Stimulated activated CD8-positive, alpha-beta memory T cell treated with anti-CD3 and anti-CD28 coated beads, Interleukin-4, amount 100 ng/mL, for 1 hour (primary cell): ENCODE measurements at places on chromosomes 12 and 14.

GRCh38 chr12:101229841-101230241 lies 19.8 kb upstream of the SLC5A8 start:
- no peak for DNase-seq

DNA sequence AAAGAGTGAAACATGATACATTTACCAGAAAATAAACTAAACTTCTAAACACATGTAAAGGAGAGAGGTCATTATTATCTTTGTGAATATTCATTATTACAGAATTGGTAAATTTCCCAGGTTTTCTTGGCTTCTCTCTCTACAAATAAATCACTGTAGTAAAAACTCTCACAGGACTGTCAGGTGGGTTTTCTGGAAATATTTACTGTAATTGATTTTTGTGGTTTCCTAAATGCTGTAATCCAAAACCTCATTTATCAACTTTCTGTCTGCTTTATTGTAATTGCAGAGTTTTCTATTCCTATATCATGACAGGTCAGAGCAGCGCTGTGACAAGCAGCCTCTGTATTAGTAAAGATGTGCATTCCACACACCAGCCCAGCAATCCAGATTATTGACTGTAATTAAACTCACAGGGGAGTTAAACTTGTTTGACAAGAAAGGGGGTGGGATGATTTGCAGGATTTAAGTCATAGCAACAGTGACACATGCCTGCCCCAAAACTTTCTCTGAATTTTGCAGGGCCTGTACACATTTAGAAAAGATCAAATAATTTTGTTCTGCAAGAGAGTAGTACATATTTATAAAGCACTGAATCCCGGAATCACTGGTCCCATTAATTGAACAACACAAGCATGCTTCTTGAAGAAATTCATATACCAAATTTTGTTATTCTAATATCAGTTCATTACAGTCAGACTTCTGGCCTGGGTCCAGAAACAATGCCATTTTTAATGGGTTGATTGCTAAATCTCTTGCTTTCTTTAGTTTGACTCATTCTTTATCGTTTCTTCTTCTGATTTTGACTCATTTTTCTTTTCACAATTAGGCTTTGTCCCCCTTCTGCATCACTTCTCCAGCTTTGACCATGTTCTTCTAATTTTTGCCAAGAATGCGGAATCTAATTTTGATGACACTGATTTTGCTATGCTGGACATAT lies 42.2 kb downstream of the PTPRO start:
- no peak for DNase-seq

- no peak for DNase-seq
Measured at GRCh38 chr14:32009976-32010581, 67.0 kb upstream of the ARHGAP5 start.

DNA sequence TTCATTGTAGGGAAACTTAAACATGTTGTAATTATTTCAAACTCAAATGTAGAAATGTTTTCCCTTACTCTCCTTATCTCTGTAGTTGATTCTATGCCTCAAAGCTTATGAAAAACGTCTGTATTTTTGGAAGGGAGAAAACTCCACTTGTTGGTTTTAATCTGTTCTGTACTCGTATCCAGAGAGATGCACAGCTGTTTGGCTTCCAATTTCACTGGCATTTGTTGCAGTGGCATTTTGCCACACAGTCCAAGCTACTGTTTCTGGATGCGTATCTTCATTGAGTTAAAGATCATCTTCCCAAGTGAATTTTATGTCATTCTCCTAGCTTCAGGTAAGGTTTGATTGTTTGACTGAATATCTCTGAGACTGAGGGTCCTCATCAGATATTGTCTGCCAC lies 481.4 kb downstream of the TRHDE start:
- no peak for DNase-seq

- no peak for DNase-seq
Measured at GRCh38 chr14:60344751-60345150, 95.7 kb downstream of the PPM1A start.

DNA sequence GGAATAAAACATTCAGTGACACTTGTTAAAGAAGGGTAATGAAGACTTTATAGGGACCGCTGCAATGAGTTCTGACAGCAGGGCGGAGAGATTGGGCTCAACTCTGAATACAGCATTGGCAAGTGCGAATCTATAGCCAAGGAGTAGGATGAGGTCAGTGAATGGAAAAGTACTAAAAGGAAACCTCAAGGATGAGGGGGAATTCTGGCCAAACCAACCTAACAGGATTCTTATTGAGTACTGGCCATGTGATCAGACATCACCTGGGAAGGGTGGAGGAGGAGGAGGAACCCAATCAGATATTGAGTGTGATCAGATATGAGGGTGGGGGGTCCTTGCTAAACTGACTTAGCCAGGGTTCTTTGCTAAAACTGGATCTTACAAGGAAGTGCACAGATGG lies 31.0 kb downstream of the DRAM1 start:
- DNase-seq: no peak

DNA sequence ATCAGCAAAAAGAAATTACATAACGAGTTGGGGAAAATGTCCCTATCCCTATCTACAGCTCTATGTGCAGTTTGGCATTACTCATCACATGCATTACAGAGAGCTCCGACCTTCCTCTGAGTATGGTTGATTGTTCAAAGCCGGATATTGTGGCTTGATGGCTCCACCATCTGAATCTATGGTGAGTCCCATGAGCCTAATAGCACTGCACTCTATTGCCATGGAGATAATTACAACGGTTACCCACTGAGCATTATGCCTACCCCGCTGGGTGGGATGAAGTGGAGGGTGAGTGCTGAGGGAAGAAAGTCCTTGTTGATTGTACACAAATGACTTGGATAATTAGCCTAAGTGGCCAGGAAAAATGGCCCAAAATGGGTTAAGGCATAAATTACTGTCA lies 800.5 kb downstream of the NRXN3 start:
- no peak for DNase-seq

DNA sequence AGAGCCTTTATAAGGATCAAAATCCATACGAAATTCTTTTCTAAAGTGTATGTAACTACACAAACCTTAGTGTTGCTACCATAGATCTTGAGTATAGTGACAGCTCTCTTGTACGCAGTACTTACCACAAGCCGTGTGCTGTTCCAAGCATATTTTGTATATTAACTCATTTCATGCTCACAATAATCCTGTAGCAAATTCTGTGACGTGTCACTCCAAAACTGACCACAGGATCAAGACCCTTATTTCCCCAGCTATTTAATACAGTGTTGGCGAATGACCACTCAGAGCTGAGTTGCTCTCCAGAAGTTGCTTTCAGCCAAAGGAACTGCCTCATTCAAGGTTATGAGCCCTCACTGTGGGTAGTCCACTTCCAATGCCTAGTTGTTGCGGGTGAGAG lies 169.8 kb downstream of the BTG1 start:
- no peak for DNase-seq

DNA sequence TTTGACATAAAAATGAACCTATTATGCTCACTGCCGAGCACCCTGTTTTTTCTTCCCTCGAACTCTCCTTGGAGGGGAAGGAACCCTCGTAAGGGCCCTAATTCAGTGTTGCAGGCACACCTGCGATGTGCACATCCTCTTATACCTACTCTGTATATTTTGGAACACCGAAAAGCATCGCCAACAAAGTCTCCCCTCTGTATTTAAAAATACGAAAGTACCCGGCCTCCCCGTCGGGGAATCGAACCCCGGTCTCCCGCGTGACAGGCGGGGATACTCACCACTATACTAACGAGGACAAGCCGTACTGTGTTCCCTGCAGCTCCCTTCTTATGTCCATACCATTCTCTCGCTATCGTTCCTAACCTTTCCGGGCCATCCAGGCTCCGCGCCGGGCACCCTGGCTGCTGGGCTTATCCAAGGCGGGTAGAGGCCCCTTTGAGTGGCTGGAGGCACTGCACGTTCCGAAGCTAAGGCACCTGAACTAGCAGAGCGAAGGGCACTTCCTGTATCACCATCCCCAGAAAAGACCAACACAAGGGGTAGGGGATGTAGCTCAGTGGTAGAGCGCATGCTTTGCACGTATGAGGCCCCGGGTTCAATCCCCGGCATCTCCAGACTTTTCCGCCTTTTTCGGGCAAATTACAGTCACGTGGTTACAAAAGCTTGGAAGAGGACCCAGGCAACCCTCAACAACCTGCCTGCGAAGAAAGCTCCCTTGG lies 25.1 kb upstream of the UBC start:
- peak; percentile 80 for DNase-seq

- DNase-seq: no peak
Measured at GRCh38 chr12:32765906-32766305, 10.2 kb upstream of the YARS2 start.

DNA sequence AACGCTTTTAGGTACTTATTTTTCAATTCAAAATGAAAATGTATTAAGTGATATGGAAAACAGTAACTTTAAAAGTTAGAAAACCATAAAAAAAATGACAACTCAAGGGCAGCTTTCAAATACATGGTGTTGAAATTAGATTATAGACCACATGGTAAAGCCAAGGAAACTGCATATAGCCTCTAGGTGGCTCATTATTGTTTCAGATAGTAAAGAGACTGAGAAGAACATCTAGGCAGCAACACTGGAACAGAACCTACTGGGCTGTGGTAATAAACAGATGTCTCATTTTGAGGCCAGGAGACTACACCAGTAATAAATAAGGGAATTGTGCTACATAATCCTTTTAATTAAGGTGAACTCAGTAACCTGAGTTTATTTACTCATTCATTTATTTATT lies 13.0 kb downstream of the FBXO33 start:
- no peak for DNase-seq

GRCh38 chr14:31286456-31287293 lies 79.1 kb upstream of the HECTD1 start:
- DNase-seq: no peak

- DNase-seq: no peak
Measured at GRCh38 chr12:66903782-66904396, 225.0 kb upstream of the GRIP1 start.

- DNase-seq: no peak
Measured at GRCh38 chr12:58301038-58301729, 359.8 kb downstream of the ATP23 start.

GRCh38 chr14:76011930-76012329 lies 26.4 kb downstream of the IFT43 start:
- DNase-seq: no peak

DNA sequence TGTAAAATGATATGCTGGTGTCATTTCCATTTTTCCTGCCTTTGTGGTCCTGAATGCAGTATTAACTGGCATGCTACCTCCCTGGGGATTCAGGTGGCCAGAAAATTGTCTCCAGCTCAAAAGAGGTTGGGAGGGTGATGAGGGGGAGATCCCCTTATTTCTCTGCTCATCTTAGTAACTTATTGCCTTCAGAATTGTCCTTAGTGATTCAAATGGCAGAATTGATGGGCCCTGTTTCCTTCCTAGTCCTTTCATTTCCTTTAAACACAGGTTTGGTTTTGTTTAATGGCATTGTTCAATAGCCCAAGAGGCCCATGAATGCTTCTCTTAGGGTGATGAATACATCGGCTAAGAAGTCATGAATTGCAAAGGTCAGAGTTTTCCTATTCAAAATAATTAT lies 207.0 kb downstream of the SLC41A2 start:
- no peak for DNase-seq

- DNase-seq: no peak
Measured at GRCh38 chr12:76545486-76545885, 14.1 kb downstream of the OSBPL8 start.

DNA sequence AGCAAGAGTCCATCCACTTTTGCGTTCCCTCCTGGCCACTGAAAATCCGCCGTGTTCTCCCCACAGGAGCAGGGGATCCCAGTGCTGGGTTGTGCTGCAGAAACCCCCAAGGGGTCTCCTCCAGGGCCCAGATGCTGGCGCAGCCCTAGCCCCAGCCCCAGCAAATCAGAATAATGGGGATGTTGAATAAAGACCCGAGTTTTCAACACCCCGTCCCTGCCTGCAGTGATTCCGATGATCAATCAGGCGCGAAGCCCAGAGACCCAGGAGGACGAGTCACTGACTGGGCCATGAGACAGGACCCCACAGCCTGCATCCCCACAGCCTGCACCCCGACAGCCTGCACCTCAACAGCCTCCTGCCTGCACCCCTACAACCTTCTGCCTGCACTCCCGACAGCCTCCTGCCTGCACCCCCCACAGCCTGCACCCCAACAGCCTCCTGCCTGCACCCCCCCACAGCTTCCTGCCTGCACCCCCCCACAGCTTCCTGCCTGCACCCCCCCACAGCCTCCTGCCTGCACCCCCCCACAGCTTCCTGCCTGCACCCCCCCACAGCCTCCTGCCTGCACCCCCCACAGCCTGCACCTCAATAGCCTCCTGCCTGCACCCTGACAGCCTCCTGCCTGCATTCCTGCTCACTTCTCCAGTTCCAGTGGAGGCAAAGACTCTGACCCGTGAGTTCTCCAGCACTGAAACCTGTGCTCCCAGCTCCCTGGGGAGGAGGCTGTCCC lies 37.2 kb downstream of the TNFAIP2 start:
- DNase-seq: no peak

DNA sequence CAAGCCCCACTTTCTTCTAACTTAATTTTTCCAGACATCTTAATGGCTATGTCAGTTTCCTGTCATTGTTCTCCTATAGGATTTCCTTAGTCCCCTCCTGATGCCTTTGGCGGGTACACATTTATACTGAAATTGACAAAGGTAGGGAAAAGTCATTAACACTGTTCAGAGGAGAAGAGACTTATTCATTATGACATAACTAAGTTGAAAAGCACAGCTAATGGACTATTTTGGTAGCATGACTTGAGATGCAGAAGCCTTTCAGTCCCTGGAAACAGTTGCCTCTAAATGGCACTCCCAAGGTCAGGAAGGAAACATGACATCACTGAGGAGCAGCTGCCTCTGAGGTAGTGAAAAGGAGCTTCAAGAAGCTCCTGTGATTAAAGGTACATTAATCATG lies 317.5 kb upstream of the KITLG start:
- DNase-seq: no peak

- no peak for DNase-seq
Measured at GRCh38 chr14:103898204-103898603, 30.1 kb upstream of the TDRD9 start.

DNA sequence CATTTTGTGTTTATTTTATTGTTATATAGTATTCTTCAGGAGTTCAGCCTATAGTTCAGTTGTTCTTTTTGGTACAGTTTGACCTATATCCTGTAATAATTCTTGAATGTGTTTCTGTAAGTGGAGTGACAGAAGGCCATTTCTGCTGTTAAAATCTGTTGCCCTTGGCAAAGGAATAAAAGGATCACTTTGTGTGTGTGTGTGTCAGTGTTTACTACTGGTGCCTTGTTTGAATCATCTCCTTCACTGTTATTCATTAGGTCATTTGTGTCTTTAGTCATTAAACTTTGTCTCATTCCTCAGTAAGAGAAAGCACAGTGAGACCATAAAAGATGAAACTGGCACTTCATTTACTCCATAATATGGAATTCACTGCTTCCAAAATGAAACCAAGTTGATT lies 130.7 kb downstream of the TMTC2 start:
- no peak for DNase-seq
